ENCODE measurements at places on chromosomes 7 and 10.

GRCh38 chr10:21495752-21496342 lies 29.6 kb downstream of the SKIDA1 start:
- DNase-seq: peak; percentile 89

GRCh38 chr7:47521816-47522561 lies 59.9 kb downstream of the TNS3 start:
- DNase-seq: no peak

- DNase-seq: no peak
These were observed 119.1 kb downstream of the LRRN3 start for GRCh38 chr7:111210043-111210442.

DNA sequence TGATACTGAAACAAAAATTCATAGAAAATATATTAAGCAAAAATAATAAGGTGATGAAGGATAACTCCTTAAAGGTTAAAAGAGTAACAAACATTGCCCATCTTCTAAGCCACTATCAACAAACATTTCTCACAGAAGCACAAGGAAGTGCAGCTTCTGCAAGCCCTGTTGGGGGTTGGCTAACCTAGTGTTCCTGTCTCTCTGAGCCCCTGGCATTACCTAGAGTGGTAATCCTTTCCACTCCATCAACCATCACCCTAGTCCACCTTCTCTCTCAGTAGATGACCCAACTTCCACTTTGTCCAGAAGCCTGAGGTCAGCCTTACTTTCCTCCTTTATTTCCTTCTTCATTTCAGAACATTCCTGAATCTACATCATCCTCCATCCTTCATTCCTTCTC lies 59.7 kb downstream of the HIPK2 start:
- DNase-seq: no peak

- DNase-seq: no peak
These were observed 126.3 kb downstream of the TAX1BP1 start for GRCh38 chr7:27866256-27866655.

- no peak for DNase-seq
These were observed 236.6 kb downstream of the POM121L12 start for GRCh38 chr7:53272081-53272480.

DNA sequence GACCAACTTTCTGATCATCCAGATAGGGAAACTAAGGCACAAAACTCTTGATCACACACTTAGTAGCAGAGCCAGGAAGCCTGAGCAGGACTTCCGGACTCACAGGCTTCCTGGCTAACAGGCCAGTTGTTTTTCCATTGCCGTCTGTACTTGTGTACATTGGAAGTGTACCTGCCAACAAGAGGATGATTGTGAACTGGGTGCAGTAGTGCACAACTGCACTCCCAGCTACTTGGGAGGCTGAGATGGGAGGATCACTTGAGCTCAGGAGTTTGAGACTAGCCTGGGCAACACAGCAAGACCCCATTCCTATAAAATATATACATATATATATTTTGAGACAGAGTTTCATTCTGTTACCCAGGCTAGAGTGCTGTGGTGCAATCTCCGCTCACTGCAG lies 35.2 kb upstream of the OTUD1 start:
- DNase-seq: no peak

DNA sequence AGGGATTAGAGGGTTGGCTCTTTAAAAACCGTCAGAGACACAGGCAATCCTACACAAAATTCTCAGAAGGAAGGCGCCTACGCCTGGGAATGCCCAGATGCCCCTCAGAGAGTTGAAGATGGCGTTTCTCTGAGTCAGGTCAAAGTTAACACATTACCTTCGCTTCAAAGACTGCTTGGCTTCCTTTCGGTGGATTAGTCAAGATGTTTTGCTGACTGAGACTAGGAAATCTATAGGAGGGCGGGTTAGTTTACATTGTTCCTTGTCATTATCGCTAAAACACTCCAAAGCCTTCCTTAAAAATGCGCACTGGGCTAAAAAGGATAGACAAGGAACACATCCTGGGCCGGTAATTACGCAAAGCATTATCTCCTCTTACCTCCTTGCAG lies 995 bp upstream of the CFTR start:
- no peak for DNase-seq

All from PC-3 (cell line).